ENCODE measurements at places on chromosomes 16 and 17.
A peak's percentile ranks its signal among the peaks of the same experiment; 100 is the strongest.

DNA sequence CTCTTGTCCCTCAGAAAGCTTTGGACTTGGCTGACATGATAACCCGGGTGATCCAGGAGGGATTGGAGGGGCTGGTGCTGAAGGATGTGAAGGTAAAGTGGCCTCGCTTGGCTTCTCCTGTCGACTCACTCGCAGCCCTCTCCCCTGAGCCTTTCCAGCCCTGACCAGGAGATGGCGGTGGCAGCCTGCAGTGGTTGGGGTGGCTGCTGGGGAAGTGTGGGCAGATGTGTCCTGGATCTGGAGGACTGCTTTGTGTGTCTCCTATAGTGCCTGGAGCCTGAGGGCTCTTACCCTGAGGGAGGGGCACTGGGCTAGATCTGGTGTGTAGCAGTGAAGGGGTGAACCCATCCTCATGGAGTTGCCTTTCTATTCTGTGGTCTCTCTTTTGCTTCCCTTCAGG lies 17.9 kb downstream of the LIG3 start:
- peak; percentile 72 for DNase-seq

DNA sequence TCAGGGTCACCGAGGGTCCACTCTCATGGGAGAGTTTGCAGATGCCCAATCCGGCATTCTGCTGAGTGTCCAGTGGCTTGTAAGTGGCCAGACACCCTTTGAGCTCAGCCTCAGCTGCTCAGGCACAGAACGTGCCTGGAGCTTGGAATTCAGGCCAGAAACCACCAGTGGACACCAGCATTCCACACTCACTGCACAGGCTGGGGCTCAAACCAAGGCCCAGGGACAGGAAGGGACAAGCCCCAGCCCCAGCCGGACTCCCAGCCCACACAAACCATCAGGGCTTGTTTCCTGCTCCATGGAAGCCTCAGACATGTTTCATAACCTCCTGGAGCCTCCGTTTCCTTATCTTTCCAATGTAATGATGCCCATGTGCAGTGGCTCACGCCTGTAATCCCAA lies 5.0 kb upstream of the NPRL3 start:
- no peak for DNase-seq

- no peak for DNase-seq
Measured at GRCh38 chr17:20271011-20271610, 196.2 kb downstream of the LGALS9B start.

GRCh38 chr17:37801171-37801570 lies 56.3 kb upstream of the HNF1B start:
- DNase-seq = no peak

DNA sequence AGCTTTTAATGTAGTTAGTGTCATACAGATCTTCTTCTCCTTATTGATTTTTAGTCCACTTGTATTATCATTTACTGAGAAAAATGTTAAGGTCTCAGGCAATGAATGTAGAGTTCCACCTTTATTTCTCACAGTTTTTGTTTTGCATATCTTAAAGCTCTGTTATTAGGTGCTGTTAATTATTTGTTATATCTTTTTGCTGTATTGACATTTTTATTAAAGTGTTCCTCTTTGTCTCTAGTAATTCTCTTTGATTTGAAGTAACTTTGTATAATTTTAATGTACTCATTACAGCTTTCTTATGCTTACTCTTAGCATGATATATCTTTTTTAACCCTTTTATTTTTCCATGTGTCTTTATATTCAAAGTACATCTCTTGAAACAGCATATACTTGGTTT lies 22.4 kb upstream of the USP43 start:
- no peak for DNase-seq

DNA sequence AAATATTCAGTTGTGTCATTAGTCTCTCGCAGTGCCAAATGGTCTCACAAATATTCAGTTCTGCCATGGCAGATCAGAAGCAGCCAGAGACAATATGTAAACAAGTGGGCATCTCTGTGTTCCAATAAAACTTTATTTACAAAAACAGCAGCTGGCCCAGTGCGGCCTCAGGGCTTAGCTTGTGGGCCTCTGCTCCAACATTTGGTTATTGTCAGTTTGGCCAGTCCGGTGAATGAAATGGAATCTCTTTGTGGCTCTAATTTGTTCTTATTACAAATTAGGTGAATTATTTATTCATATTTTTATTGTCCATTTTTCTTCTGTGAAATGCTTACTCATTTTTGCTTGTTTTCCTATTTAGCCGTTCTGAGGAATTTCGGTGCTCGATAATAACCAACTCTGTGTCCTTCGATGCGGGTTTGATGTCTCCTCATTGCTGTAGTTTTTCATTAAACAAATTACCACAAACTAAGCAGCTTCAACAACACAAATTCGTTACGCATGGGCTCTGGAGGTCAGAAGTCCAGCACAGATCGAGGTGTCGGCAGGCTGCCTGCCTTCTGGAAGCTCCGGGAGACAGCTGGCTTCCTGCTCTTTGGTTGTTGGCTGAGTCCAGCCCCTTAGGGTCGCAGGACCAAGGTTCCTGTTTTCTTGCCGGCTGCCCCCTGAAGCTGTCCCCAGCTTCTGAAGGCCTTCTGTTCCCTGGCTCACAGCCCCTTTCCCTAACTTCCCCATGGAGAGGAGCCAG lies 4.1 kb upstream of the SLC38A10 start:
- no peak for DNase-seq

DNA sequence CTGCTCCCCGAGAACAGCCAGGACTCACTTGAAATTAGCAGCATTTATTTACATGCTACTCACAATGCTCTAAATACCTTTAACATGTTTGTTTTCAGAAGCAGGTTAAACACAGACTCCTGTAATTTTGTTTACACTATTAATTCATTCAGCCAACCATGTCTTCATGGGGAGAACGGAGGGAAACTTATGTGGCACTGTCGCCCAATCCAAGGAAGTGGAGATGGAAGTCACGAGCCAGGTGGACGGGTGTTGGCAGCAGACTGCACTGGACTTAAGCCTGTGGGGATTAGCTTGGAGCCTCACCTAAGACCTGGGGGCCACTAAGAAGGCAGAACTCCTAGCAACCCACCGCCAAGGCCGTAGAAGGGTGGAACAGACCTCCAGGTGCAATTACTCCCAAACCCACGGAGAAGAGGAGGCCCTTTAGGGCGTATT lies 8.8 kb upstream of the GFAP start:
- DNase-seq = no peak

DNA sequence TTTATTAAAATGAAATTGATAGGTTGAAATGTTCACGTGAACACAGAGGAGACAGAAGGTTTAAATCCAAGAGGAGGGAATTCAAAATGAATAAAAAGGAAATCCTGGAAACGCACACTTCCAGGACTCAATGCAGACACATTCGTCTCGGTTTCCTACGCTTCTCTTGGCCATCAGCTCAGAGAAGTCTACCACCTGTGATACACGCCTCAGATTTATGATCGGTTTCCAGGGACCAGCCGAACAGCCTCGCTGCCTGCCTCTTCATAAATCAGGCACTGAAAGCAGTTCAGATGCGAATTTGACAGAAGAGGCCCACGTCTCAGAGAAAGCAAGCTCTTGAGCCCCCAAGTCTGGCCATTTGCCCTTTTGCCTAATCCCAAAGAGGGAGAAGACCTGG lies 125.5 kb upstream of the IRX3 start:
- no peak for DNase-seq

DNA sequence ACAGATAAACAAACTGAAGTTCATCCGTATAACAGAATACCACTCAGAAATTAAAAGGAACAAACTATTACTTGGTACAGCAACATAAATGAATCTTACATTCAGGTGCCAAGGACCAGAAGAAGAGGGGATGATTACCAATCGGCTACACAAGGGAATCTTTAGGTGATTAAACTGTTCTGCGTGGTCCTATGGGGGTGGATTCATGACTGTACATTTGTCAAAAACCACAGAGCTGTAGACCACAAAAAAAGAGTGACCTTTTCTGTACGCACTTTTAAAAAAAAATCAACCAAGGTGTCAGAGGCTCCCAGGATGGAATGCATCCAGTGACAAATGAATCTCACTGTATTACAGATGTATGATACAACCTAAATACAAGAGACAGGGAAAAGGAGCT lies 110.8 kb downstream of the CDYL2 start:
- DNase-seq = no peak

- DNase-seq = peak; percentile 1
Measured at GRCh38 chr16:56041556-56042140, 149.6 kb upstream of the GNAO1 start.

DNA sequence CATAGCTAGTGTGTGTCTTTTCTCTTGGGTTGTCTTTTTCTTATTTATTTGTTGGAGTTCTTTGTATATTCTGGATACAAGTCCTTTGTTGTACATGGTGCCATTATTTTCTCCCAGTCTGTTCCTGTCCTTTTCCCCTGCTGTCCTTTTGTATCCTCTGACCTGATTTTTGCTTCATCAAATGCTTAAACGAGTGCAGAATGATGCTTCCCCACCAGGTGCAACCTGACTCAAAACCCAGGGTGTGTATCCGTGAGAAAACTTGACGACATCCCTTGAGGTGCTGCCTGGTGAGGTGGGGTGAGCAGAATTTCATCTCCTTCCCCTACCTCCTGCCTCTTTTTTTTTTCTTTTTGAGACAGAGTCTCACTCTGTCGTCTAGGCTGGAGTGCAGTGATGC lies 88.6 kb downstream of the NTN1 start:
- DNase-seq = no peak

GRCh38 chr17:38943607-38944006 lies 18.2 kb downstream of the LASP1NB start:
- no peak for DNase-seq

GRCh38 chr17:12553625-12554024 lies 112.1 kb upstream of the MYOCD start:
- DNase-seq = no peak

GRCh38 chr16:48535369-48535787 lies 74.6 kb downstream of the N4BP1 start:
- DNase-seq = no peak

- DNase-seq = no peak
Measured at GRCh38 chr17:45230787-45231480, 9.2 kb downstream of the FMNL1 start.

DNA sequence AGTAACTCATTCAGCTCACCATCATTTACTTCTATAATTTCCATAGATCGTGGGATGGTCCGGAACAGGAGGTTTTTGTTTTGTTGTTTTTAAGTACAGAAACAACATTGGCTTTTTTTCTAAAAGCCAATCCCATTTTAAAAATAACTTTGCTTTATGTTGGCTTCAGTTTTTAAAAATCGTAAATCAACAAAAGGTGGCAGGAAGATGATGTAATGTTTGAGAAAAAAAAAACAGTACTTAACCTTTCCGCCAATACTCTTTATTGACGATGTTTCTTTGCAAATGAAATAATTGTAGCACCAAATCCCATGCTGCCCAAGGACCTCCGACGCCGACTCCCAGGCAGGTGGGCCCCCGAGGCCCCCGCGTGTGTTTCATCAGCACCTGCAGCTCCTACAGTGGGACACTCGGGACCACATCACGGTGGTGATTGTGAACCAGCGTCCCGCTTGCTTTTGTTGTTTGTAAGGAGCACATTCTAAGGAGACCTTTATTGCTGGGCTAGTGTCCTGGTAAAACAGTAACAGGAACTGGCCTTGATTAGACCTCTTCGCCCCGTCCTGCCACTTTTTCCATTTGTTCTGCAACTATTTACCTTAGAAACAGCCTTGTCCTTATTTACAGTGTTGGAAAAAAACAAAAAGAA lies 140.2 kb upstream of the CHMP6 start:
- no peak for DNase-seq

- no peak for DNase-seq
Measured at GRCh38 chr17:78172249-78173051, 4.1 kb downstream of the SYNGR2 start.

DNA sequence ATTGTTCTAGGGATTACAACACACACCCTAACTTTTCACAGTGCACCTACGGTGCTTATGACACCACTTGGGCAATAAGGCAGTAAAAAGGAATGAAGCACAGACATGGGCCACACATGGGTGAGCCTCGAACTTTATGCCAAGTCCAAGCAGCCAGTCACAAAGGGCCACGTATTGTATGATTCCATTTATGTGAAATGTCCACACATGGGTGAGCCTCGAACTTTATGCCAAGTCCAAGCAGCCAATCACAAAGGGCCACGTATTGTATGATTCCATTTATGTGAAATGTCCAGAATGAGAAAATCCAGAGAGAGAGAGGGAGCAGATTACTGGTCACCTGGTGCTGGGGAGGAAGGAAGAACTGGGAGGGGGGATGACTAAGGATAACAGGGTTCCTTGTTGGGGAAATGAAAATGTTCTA lies 22.2 kb downstream of the RMI2 start:
- DNase-seq = no peak

GRCh38 chr16:21279501-21279900 lies 1.4 kb upstream of the CRYM start:
- no peak for DNase-seq

- DNase-seq = peak; percentile 87
Measured at GRCh38 chr16:18983565-18984434, at the start of gene TMC7. TMC7 (plus strand) TSS chr16:18983934; CDS start chr16:18984064, 130 bp downstream.

DNA sequence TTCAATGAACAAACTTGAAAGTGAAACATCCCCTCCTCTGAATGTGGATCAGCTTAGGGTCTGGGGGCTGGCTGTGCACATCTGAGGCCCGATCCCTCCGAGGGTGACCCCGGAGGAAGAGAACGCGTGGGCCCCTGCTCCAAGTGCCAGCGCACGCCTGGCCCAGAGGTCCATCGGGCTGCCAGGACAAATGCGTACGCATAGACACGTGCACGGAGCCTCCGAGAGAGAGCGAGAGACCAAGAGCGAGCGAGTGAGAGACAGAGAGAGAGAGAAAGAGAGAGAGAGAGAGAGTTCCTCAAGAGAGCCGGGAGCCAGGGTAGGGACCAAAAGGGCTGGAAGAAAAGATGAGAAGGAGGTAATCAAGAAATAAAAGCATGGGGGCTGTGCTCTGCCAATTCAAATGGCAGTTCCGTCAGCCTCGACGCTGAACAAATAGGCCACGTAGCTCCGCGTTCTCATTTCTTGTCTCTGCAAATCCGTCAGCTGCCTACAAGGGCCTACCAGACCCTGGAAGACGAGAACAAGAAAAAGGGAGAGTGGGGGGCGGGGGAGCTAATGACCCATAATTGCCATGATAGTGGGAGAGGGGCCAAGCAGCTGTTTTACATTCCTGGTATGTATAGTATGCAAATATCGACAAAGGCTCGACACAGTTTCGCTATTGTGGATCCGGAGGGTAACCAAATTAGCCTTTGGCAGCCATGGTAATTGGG lies 435.3 kb upstream of the ZFHX3 start:
- no peak for DNase-seq

GRCh38 chr17:9912121-9913099 lies 7.3 kb upstream of the RCVRN start:
- no peak for DNase-seq

DNA sequence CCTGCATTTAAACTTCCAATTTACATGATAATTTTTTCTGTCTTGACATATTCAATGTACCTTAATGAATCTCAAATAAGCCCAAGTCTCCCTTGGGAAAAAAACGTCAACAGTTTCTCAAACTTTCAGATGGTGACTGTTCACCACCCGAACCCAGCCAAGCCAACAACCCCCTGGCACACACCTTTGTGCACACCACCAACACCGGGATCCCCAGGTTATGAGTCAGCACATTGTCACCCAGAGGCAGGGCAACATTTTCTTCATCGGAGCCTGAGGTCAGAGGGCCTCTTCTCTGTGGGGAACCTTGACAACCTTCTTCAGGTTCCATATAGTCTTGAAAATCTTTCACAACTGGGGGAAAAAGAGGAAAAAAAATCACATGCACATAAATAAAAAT lies 15.5 kb downstream of the DYNC1LI2 start:
- no peak for DNase-seq
